Omental fat pad (tissue), 4 donors: ENCODE measurements at places on chromosomes 13 and 19. TPM values are rescaled to one million over a fixed set of nuclear protein-coding genes. Genes with fewer than 3 reads are reported as not detected.

PRSS57 gene
- total RNA-seq: 0.95 TPM

SMIM44 gene
- total RNA-seq: not detected

DNA sequence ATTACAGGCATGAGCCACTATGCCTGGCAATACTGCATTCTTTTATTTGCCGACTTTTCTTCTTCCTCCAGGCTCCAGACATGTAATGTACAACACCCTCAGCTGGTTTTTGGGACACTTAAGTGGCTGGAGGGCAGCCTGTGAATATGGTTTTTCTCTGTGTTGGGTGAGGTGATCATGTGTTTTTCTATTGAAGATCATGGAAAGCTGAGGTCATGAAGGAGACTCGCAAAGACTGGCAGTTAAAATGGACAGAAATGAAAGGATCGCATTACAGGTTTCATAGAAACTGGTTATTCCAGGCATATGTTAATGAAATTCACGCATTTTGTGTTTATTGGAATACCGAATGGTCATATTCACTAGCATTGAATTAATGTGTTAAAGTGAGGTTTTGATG is 85.2 kb upstream of the RNF113B start:
- no peak for DNase-seq

DNA sequence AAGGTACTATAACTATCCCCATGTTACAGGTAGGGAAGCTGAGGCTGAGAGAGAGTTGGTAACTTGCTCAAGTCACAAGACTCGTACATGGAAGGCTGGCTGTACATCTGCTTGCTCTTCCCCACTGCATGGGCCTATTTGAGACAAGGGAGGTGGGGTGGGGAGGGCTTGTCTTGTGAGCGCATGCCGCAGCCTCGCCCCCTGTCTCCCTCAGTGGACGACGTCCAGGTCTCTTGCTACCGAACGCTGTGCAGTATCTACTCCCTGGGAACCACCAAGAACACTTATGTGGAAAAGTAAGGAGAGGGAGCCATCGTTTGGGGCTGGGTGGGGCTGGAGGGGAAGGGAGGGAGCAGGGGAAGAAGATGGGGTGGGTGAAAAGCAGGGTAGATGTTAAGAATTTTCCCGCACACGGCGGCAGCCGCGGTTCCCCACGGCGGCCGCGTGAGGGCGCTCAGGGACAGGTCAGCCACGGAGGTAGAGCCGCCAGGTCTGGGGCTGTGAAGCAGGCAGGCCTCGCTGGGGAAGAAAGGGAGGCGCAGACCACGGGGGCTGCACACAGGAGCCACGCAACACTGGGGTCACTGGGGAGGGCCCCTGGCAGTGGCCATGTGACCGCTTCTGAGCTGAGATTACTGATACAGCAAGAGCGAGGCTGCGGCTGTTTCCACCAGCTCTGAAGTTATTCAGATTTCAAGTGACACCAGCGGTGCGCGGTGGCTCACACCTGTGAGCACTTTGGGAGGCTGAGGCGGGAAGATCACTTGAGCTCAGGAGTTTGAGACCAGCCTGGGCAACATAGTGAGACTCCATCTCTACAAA is 81.5 kb downstream of the RYR1 start:
- no peak for DNase-seq

DNA sequence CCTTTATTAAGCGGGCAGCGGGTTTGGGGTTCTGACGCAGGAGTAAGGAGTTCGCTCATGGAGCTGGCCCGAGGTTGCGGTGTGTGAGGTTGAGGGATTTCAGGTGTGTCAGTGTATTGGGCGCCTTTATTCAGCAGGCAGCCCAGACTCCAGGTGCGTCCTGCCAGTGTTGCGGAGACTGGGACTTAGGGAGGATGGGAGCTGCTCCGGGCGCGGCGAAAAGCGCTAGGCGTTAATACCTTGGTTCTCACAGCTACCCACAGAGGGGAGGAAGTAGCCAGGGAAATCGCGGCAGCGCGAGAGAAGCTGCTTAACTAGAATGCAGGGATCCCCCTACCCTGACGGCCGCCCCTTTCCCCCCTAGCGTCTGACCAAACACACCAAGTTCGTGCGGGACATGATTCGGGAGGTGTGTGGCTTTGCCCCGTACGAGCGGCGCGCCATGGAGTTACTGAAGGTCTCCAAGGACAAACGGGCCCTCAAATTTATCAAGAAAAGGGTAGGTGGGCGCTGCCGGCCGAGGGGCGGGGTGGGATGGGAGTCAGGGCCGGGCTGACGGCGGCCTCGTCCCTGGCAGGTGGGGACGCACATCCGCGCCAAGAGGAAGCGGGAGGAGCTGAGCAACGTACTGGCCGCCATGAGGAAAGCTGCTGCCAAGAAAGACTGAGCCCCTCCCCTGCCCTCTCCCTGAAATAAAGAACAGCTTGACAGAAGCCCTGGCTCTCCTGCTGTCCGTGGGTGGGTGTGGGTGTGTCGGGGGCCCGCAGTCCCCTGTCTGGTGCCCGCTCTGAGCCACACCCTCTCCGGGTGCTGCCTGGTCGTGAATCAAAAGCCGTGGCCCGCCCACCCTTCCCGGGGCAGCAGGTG is 1.1 kb downstream of the RPL36 start:
- no peak for DNase-seq

OR4F17 gene
- not detected for total RNA-seq

DNA sequence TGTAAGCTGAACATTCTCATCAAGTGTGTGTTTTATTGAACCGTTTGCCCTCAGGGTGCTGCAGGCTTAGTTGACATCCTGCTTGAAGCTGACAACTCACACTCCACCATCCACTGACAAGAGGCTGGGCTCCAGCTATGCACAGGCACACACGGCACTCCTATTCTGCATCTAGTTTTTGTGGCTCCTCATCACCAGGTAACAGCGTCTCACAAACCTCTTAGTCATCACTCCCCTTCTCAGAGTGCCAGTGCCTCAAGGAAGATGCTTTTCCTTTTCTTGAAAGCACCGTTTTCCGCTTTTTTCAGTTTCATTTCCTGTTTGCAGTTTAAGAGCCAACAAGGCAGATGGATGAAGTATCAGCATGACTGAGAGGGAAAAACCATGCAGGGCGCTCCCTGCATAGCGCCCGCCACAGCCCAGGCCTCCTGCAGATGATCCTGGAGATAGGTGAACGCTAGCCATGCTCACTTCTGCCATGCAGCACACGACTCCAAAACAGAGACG is 491.2 kb downstream of the COG6 start:
- DNase-seq: no peak

DNA sequence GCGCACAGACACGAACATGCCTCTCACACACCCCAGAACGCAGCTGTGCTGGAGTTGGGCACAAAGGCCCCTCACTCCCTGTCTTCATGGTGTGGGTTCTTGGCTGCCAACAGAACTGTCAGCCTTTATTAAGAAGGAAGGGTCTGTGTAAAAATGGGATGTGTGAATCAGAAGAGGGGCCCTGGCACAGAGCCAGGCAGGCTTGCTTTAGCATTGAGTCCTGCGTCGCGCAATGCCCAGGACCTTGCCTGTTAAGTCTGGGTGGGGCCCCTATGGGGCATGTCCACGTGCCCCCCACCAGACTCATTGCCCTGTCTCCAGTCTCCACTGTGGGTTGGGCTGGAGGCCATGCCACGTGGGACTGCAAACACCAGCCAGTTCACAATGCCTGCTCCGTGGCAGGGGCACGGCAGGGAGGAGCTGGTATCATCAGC is 84.8 kb downstream of the SLC7A1 start:
- DNase-seq: no peak

SNRPA gene
- total RNA-seq: 46.8 TPM
